Stimulated activated CD8-positive, alpha-beta memory T cell treated with anti-CD3 and anti-CD28 coated beads, Interleukin-7, amount 100 ng/mL, for 1 hour (primary cell): ENCODE measurements at places on chromosomes 11 and 22.

- DNase-seq: no peak
Observed at GRCh38 chr11:121547574-121547973, 94.8 kb upstream of the SORL1-AS1 start.

DNA sequence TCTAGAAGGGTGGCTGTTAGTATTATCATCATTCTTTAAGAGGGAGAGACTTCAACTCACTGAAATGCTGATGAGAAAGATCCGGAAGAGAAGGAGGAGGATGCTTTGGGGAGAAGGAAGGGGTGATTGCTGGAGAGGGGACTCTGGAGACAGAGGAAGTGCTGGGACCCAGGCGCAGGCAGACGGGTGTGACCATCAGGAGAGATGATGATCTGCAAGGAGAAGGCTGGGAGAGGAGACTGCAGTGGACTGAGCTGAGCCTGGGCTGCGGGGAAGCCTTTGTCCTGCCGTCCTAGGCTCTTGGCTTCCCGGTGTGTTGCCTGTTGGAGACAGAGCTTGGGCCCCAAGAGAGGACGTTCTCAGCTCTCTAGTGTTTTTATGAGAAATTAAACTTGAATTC lies 22.6 kb downstream of the RASD2 start:
- DNase-seq: no peak

DNA sequence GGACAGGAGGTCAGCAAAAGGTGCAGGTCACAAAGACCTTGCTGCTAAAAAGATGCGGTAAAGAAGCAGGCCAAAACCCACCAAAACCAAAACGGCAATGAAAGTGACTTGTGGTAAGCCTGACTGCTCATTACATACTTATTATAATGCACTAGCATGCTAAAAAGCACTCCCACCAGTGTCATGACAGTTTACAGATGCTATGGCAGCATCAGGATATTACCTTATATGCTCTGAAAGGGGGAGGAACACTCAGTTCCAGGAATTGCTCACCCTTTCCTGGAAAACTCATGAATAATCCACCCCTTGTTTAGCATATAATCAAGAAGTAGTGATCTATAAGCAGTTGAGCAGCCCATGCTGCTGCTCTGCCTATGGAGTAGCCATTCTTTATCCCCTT lies 45.2 kb upstream of the SLC5A12 start:
- DNase-seq: no peak

- peak; percentile 14 for DNase-seq
Observed at GRCh38 chr11:128905345-128906184, 14.4 kb downstream of the KCNJ5 start.

DNA sequence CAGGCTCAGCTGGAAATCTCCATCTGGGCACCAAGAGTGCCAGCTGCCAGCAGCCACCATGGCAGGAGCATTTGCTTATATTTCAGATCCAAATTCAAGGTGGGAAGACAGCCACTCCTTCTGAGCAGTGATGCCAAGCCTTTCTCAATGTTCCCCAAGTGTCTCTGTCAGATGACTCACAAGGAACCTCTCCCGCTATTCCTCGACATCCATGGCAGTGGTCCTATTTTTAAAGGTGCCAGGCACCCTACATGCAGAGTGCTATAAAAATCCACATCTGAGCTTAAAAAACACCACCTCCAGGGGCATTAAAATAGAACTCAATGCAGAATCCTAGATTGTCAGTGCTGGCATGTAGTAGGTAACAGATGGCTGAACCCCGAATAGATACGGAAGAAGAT lies 112.1 kb downstream of the SLC1A2 start:
- DNase-seq: no peak

DNA sequence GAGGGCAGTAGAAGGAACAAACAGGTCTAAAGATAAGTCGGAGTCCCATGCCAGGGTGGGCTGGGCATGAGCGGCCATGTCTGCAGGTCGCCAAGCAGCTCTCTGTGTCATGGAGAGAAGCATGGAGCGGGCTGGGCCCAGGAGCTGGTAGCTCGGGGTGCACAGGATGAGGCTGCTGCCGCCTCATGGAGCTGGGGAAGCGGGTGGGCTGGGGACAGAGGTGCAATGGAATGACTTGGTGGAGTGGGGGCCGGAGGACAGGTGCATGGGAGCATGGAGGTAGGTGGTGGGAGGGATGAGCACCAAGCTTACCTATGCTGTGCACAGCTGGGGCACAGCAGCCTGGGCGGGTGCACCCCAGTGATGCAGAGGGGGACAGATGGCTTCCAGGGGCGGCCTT lies 3.6 kb downstream of the NRXN2 start:
- no peak for DNase-seq

GRCh38 chr22:48432781-48433518 lies 1394.7 kb downstream of the BRD1 start:
- no peak for DNase-seq

DNA sequence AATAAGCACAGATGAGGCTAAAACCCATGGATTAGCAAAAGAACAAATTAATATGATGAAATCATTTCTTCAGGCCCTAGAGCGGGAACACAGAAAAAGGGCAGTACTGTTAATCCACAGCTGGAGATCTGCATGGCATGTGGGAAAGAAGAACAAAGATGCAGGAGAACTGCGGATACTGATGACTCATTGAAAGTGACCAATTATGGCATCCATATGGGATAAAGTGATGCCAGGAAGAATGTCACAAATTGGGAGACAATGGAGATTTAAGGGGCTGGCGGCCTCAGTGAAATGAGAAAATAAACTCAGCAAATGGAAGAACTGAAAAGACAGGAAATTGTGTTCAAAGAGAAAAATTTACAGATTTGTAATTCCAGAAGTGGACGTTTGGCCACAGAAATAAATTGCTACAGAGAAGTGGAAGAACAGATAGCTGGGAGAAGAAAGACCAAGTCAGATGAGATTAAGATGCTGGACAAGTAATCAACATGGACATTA lies 39.4 kb downstream of the SIK3 start:
- DNase-seq: no peak

DNA sequence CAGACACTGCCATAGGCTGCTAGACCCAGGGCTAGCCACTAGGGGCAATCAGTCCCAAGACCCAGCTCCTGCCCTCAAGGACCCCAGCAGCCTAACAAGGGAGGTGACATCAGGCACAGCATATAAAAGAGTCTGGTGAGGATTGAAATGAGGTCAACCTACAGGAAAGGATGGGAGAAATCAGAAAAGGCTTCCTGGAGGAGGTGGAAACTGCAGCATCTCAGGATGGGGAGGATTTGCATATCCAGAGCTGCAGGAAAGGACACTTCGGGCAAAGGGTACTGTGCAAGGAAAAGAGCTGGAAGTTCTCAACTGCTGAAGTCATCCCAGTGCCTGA lies 2.9 kb upstream of the ARFGAP2 start:
- no peak for DNase-seq

- no peak for DNase-seq
Observed at GRCh38 chr11:120329556-120329955, 4.5 kb downstream of the TLCD5 start.

DNA sequence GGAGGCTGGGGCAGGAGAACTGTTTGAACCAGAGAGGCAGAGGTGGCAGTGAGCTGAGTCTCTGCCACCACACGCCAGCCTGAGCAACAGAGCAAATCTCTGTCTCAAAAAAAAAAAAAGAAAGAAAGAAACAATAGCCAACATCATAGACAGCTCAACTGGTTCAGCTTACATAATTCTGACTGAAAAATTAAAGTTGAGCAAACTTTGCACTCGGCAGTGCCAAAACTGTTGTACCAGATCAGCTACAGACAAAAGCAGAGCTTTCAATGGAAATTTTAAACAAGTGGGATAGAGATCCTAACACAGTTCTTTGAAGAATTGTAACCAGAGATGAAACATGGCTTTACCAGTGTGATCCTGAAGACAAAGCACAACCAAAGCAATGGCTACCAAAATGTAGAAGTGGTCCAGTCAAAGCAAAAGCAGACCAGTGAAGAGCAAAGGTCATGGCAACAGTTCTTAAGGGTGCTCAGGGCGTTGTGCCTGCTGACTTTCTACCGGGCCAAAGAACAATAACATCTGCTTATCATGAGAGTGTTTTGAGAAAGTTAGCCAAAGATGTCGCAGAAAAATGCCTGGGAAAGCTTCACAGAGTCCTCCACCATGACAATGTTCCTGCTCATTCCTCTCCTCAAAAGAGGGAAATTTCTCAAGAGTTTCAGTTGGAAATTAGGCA lies 59.3 kb downstream of the TTC28 start:
- no peak for DNase-seq

DNA sequence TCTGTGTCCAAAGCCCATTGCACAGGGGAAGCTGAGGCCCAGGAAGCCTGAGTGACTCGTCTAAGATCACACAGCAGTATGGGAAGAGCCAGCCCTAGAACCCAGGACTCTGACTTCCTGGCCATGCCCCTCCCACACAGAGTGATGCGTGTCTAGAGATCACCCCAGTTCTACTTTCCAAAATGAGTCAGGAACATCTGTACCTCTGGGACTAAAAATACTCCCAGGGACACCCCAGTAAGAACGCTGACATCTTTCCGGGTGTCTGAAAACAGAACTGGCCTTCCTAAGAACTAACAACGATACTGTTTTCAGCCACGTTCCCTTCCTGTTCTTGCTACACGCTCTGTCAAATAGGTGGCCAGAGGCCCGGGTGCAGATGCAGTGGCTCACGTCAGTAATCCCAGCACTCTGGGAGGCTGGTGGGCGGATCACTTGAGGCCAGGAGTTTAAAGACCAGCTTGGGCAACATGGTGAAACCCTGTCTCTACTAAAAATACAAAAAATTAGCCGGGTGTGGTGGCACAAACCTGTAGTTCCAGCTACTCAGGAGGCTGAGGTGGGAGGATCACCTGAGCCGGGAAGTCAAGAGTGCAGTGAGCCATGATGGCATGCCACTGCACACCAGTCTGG lies 21.7 kb upstream of the PDGFB start:
- DNase-seq: no peak

GRCh38 chr11:74154620-74155281 lies 16.1 kb downstream of the C2CD3 start:
- DNase-seq: no peak

DNA sequence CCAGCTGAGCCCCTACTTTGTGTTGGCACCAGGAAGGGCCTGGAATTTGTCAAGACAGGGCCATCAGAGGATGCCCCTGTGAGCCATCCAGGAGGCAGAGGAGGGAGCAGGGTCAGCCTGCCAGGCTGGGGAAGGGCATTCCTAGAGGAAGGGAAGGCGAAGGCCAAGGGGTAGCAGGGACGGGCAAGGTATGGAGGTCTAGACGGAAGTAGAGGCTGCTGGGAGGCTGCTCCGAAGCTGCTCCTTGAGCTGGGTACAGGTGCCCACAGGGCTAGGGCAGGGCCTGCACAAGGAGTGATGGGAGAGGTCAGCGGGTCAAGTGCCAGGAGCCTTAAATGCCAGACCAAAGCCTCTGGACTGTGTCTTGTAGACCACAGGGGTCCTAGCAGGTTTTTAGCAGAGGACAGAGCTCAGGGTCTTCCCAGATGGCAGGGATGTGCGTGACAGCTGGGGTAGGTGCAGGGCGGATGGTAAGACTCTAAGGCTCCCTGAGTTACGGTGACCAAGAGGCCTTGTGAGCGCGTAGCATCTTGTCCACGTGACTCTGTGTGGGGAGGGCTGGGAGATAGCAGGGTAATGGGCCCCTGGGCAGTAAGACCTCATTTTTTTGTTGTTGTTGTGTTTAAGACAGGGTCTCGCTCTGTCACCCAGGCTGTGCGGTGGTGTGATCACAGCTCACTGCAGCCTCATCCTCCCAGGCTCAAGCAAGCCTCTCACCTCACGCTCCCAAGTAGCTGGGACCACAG lies 31.7 kb upstream of the CSNK1E start:
- no peak for DNase-seq

DNA sequence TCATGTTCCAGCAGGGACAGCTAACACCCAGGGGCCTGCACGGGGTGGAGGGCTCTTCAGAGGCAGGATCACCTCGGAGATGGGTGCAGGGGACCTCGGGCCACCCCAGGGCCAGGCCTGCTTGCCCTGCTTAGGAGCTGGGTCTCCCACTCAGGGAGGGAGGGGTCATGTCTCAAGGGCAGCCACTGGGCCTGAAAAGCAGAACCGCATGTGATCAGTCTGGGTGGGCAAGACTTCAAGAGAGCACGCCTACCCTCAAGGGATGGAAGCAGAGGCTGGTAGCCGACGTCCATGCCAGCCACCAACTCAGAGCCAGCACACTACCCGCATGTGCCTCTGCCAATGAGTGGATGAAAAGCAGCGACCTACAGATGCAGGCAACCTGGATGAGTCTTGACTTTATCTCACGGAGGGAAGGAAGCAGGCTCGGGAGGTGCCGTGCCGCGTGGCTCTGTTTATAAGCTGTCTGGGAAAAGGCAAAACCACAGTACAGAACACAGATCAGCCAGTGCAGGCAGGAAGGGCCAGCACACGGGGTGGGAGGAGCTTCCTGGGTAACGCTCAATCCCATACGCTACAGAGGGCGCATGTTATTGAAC lies 16.0 kb downstream of the TBX1 start:
- DNase-seq: no peak

GRCh38 chr22:42307806-42308563 lies 37.5 kb upstream of the TCF20 start:
- no peak for DNase-seq

DNA sequence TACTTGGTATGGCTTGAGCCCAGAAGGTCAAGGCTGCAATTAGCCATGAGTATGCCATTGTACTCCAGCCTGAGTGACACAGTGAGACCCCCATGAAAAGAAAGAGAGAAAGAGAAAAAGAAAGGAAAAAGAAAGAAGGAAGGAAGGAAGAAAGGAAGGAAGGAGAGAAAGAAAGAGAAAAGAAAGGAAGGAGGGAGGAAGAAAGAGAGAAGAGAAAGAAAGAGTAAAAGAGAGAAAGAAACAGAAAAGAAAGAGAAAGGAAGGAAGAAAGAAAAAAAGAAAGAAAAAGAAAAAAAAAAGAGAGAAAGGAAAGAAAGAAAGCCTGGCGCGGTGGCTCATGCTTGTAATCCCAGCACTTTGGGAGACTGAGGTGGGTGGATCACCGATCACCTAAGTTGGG lies 77.5 kb downstream of the CSTPP1 start:
- no peak for DNase-seq

- no peak for DNase-seq
Observed at GRCh38 chr22:47591709-47592108, 829.3 kb downstream of the TBC1D22A start.

DNA sequence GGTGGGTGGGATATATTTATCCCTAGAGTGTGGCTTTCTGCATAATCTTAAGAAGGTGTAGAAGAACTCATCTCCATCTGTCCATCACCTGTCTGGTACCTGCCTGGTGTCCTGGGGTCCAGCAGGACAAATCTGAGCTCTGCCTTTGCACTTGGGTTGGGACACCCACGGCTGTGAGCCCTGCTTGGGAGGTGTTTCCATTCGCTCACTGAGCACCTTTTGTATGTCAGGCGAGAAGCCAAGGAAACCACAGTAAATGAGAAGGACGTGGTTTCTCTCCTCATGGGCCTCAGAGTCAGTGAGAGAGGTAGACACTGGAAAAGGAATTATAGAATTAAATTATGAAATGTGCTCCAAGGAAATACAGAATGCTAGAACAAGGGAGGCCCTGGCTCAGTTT lies 555.9 kb downstream of the MIAT start:
- DNase-seq: no peak

DNA sequence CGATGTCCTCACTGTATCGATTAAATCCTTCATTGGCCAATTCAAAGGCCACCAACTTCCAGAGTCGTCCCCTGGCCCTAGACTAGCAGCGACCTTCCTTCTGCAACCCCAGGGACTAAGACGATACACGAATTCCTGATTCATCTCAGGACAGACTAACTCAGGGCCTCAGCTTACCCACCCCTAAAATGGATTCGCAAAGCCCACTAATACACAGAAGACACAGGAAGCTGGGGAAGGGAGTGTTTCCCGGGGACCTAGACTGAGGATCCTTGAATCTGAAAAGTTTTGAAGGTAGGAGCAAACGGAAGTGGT lies 509 bp downstream of the LAMTOR1 start:
- no peak for DNase-seq

- no peak for DNase-seq
Observed at GRCh38 chr11:70522309-70522592, 123.9 kb downstream of the CTTN start.
